ENCODE measurements at places on chromosomes 2 and 18.

- DNase-seq = no peak
Measured at GRCh38 chr2:222283634-222284033, 15.2 kb downstream of the PAX3 start.

GRCh38 chr18:54736981-54737380 is 91.3 kb upstream of the RAB27B start:
- DNase-seq = no peak

DNA sequence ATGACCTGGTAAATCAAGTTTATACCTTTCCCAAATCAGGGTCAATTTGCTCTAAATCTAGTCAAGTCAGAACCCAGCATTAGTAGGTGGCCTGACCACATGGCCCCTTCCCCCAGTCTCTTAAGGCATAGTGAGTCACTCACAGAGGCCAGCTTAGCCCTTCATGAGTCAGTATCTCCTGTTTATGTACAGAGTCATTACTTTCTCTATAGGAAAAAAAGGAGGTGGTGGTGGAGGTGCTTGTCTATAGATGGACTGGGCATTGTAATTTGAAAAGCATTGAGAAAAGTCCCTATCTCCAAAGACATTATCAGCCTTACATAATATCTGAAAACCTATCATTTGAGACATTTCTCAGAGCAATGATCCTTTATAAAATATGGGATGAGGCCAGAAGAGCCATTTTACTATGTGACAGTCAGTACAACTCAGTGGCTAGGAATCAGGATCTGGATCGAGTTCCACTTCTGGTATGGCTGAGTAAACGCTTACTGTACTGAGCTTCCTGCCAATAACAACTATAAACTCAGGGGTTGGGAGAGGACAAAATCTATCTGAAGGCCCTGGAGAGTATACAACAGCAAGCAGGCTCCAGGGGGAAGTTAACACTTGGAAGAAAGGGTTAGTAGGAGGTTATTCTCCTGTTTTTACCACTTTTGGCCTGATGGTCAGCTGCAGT is 22.5 kb upstream of the SIGLEC15 start:
- no peak for DNase-seq

DNA sequence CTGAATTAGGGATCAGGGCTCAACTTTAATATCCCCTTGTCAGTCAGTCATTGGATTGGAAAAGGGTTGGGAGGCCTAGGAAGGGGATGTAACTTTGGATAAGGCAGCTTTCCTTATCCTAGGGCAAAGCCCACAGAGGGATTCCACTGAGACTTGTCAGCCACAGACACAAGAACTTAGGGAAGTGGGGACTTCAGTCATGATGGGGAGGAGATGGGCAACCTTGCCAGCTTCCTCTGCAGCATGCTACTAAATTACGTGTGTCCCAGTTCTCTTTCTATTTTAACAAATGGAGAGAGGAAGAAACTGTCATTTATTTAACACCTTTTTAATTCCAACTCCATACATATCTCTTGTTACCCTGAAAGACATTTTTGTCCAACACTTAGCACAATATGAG is 237.8 kb downstream of the WDR7 start:
- DNase-seq = no peak

DNA sequence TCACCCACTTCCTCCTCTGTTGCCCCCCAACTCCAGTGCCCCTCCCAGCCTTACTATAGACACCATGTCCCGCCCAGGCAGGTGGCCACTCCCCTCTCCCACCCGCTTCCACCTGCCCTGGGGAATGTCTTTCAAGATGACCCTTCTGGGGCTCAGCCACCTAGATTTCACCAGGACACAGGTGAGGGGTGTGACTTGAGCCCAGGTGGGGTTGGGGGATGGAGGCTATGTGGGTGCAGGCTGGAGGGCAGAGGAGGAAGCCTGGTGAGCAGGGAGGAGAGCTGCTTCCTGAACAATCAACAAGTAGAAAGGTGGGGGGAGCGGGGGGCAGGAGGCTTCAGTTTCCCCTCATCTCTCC is 8.7 kb downstream of the ADRA2B start:
- no peak for DNase-seq

DNA sequence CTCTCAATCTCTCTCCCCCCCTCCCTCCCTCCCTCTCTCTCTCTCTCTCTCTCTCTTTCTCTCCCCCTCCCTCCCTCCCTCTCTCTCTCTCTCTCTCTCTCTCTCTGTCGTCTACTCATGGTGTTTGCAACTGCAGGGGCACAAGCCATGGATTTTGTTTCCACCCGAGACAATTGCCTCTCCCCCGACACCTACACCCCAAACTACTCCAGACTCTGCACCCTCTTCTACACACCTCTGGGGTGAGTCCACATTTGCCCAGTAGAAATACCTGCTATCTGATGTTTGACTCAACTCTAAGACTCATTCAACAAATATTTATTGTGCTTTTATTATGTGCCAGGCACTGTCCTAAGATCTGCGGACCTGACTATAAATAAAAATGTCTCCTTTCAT is 93.7 kb downstream of the TMEM17 start:
- DNase-seq = no peak

GRCh38 chr2:122261911-122262310 is 506.5 kb downstream of the TSN start:
- no peak for DNase-seq

DNA sequence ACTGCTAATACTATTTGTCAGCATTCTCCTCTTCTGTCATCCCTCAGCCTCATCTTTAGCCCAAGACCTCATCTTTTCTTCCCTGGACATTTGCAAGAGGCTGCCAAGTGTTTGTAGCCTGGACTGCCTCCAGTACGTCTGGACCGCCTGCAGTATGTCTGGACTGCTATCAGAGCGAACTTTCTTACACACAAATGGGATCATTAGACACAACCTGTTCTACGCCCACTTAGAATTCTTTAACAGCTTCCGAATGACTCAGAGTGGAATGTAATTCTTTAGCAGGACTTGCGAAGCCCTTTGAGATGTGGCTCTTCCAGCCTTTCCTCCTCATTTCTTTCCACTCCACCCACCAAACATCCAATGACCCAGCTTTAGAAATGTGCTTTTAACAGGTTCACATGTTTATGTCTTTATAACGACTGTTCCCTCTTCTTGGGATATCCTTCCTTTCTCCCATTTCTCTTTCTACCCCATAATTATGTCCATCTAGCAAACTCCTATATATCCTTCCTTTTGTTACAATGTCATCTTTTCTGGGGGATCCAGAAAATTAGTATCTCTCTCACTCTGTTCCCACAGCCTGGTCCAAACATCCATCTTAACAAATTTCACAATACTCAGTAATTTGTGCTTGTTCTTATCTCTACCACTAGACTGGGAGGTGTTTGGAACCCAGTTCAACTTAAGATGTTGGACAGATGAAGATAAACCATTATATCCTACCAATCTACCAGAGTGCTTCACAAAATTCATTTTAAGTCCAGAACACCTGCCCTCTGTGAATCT is 171.3 kb upstream of the PGAP1 start:
- DNase-seq = no peak
